GM23248 (cell line): ENCODE measurements at places on chromosomes 6 and 20.

- no peak for DNase-seq
Measured at GRCh38 chr6:136863752-136864151, 41.4 kb downstream of the PEX7 start.

DNA sequence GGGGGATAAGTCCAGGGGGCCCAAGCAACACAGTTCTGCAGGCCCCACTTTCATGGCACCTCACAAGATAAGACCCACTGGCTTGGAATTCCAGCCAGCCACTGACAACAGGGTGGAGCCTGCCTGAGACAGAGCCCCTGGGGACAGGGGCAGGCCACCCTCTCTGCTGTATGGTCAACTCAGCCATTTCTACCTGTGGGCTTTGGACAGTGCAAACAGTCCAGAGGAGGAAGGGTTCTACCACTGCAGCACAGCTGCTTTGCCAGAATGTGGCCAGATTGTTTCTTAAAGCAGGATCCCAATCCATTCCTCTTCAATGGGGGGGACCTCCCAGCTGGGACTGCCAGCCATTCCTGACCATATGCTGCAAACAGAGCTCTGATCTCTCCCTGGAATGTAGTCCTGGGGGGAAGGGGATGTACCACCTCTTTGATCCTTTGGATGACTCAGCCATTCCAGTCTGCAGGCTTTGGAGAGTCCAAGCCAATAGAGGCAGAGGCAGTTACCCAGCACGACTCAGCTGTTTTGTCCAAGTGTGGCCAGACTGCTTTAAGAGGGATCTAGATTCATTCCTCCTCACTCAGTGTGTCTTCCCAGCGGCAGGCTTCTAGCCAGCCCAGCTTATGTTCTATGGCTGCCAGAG is 842.2 kb downstream of the EPHA7 start:
- no peak for DNase-seq

DNA sequence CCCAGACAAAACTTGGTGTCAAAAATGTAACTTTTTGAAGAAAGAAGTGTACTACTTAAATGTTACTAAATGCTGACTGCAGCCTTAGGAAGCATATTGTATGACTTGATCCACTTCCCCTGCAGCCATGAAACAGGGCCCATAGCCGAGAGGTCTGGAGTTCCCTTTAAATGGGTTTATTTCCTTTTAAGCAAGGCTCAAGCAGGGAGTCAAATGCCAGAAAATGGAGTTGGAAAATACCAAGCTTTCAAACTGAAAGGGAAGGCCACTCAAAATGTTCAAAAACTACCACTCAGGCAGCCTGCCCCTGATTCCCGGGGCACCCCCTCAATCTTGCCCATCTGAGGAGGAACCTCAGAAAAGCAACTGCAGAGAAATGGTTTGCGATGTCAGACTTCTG is 43.3 kb downstream of the SLC22A23 start:
- DNase-seq = no peak

GRCh38 chr20:58567437-58567836 is 52.2 kb upstream of the APCDD1L start:
- no peak for DNase-seq

- DNase-seq = peak; percentile 88
Measured at GRCh38 chr6:132132924-132133639, 181.9 kb upstream of the CCN2 start.

- peak; percentile 75 for DNase-seq
Measured at GRCh38 chr6:78810146-78810545, 57.2 kb upstream of the IRAK1BP1 start.

- DNase-seq = no peak
Measured at GRCh38 chr6:48311301-48311700, 200.3 kb upstream of the PTCHD4 start.

DNA sequence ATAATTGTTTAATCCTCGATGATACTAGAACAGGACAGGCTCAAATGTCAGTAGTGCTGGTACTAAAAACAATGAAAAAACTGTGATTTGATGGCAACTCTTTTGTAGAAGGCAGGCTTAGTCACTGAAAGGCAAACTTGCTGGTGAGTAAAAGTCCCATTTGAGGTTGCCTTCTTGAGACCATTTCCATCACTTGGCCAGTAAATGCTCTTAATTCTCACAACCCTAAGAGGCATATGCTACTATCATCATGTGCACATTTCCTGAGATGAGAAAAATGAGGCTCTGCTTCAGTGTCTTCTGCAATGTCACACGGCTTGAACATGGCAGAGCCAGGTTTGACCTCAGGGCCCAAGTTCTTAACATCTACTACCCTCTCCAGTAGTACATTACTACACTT is 9.9 kb downstream of the AKIRIN2 start:
- no peak for DNase-seq

DNA sequence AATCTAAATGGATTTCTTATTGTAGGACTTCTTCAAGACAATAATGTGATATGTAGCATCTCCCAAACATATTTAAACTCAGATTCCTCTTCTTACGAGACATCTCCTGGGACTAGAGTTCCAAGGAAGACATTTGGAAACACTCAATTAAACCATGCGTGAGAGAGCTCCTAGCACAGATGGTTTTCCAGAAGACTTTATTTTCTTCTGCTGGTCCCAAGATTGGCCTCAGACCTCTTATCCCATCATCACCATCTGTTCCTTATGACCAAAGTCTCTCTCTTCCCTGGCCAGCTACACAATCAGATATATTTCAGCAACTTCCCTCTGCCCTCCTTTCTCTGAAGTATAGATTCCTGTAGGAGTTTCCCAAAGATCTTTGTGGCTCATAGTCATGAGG is 93.2 kb upstream of the JARID2 start:
- no peak for DNase-seq

- DNase-seq = no peak
Measured at GRCh38 chr6:26214803-26215584, 127.8 kb downstream of the HFE start.

DNA sequence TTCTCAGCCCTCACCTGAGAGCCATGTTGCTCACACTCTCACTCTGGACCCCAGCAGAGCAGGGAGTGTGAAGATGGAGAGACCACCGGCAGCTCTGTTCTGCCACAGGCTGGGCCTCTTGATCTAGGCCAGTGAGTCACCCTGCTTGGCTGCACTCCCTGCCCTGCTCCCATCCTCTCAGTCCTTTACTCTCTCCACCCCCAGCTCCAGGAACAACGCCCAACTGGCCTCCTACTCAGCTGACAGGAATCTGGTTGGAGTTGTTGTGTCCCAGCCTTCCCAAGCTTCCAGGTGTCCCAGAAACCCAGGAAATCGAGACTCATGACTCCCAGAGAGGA is at the start of gene PSORS1C1:
TSS of gene PSORS1C1 (plus strand) at position 260 of the 338 bp plus-strand sequence. CDS start 14,833 bp downstream, outside the sequence.
- DNase-seq = peak; percentile 97

GRCh38 chr6:117564681-117565080 is 37.6 kb downstream of the GOPC start:
- DNase-seq = no peak

- peak; percentile 30 for DNase-seq
Measured at GRCh38 chr6:15512126-15512525, 150.7 kb downstream of the DTNBP1 start.

DNA sequence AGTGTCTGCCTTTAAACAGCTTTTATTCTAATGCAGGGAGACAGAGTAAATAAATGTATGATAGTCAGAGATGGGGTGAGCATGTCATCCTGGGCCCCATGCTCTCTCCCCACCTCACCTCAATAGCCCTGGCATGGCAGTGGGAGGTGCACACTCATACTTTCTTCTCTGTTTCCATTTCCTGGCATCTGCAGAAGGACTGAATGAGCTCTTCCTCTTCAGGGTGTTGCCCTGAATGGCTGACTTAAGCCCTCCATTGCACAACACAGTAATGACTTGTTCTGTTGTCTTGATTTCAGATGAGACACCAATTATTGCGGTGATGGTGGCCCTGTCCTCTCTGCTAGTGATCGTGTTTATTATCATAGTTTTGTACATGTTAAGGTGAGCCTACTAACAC is 57.0 kb upstream of the GNRH2 start:
- DNase-seq = peak; percentile 91

- no peak for DNase-seq
Measured at GRCh38 chr6:159860482-159860881, 30.3 kb upstream of the MAS1 start.
